ENCODE measurements at places on chromosomes 5 and 9.
A peak's percentile ranks its signal among the peaks of the same experiment; 100 is the strongest.

- peak; percentile 46 for DNase-seq
Measured at GRCh38 chr5:7869474-7870136, 657 bp downstream of the MTRR start.

- DNase-seq: no peak
Measured at GRCh38 chr5:156590978-156591377, 259.1 kb upstream of the PPP1R2B start.

GRCh38 chr9:128193469-128194096 lies 2.2 kb upstream of the CIZ1 start:
- no peak for DNase-seq

DNA sequence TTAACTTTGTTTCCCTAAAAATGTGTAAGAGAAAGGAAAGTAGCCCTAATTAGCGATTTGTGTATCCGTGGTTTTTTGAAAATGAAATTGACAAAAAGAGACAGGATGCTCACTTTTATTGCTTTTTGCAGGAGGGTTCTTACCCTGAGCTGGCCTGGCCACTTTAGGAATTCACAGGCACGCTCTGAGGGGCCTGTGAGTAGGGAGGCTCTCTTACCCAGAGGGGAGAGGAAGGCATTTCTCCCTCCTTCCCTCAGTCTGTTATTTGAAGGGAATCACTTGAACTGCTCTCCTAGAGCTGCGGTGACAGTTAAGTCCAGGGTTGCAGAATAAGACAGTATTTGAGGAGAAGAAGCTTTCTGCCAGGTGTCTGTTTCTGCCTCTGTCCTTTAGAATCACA lies 16.7 kb downstream of the PIK3R1 start:
- DNase-seq: no peak

DNA sequence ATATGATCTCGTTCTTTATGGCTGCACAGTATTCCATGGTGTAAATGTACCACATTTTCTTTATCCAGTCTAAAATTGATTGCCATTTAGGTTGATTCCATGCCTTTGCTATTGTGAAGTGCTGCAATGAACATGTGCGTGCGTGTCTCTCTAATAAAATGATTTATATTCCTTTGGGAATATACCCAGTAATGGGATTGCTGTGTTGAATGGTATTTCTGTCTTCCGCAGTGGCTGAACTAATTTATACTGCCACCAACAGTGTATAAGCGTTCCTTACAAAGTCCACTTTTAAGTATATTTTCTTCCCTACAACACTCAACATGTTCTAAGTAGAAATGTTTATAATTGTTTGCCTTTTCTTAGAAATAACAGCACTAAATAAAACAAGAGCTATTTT lies 521.9 kb downstream of the DTWD2 start:
- no peak for DNase-seq
